MCF 10A (cell line): ENCODE measurements at places on chromosomes 7 and 10.

- no peak for DNase-seq
Observed at GRCh38 chr10:492836-493235, 196.6 kb downstream of the DIP2C start.

- no peak for DNase-seq
Observed at GRCh38 chr7:77370606-77371005, 45.5 kb downstream of the GSAP start.

- DNase-seq, result no peak
Observed at GRCh38 chr10:116817178-116817577, 32.1 kb upstream of the ENO4 start.

DNA sequence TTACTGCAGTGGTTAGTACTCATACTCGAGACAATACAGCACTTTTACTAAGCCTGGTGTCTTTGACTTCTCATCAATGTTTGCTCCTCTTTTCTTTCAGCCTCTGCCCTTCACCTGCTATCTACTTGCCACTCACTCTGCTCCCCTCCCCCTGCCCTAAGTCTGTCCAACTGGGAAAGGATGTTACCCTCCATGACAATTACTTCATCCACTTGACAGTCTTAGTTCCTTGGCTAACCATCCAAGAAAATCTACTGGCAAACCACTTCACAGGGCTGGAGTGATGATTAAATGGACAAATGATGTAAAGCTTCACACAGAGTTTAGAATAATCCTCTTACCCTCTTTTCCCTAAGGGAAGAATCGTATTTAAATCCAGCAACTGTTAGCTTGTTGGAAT is 8.2 kb upstream of the DLD start:
- DNase-seq, result no peak

GRCh38 chr10:121002586-121003205 is 151.5 kb downstream of the WDR11 start:
- peak; percentile 78 for DNase-seq

GRCh38 chr10:70932392-70933196 is 44.2 kb upstream of the PCBD1 start:
- no peak for DNase-seq

GRCh38 chr10:129090618-129091366 is 376.2 kb upstream of the MGMT start:
- DNase-seq, result no peak

DNA sequence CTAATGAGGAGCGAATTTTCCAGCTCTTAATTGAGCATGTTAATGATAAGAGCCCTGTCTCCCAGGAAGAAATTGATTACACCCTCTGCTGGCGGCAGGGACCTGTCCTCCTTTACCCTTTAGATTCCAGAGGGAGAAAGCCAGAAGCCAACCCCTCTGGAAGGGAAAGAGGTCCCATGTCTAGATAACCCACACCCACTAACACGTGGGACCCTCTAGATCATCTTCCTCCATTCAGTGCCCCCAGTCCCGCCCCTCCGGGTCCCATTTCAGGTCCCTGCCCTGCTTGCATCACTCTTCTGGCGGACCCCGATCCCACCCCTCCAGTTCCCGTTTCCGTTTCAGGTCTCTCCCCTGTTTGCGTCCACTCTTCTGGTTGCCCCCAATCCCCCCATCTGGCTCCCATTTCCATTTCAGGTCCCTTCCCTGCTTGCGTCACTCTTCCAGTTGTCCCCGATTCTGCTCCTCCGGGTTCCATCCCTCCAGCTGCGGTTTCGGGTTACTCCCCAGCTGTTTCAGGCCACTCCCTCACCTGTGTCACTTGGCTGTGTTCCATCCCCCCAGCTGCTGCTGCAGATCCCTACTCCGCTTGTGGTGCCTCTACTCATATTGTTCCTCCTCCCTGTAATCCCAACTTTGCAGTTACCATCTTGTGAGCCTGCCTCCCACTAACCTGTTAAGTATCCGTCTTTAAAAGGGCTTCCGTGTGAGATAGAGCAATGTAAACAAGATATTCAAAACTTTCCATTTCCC is 202.4 kb downstream of the SH2D4B start:
- DNase-seq, result peak; percentile 3

DNA sequence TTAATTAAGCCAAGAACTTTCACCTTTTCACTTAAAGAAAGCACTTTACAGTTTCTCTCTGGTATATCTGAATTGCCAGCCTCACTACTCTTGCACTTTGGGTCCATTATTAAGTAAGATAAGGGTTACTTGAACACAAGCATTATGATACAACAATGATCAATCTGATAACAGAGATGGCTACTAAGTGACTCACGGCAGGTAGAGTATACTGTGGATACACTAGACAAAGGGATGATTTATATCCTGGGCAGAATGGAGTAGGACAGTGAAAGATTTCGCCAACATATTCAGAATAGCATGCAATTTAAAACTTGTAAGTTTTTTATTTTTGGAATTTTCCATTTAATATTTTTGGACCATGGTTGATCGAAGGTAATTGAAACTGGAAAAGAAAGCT is 34.3 kb upstream of the ITGB8 start:
- DNase-seq, result no peak

DNA sequence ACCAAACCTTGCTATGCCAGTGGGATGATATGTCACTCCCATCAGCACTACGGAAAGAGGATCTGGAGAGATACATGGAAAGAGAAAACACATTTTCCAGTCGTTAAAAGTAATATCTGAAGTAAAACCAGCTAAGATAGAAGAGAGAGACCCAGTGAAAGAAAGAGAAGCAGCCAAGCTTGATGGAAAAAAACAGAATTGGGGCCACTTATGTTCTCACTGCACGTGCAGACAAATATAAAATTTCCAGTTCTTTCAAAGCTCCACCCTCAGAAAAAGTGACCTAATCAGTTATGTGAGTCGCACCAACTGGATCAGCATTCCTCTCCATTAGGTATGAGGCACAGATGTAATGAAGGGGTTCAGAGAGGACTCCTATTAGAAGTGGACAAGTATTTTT is 266.1 kb downstream of the MTERF1 start:
- DNase-seq, result no peak

DNA sequence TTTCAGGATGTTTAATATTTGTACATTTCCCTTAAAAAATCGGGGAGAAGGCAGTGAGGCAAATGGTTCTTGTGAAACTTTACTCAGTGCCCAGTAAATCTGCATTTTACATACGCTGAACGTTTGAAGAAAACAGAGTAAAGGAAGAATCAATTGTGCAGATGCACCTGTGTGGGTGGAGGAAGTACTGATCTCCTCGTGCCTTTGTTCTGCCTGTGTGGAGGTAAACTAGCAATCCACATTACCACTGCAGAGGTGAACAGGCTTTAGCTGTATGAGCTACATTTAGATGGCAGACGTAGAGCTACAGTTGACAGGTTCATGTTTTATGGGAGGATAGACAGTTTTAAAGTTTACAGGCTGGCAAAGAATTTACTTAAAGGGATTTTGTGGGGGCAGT is 62.7 kb upstream of the VIPR2 start:
- DNase-seq, result no peak

GRCh38 chr10:23521735-23522134 is 82.9 kb downstream of the OTUD1 start:
- no peak for DNase-seq

DNA sequence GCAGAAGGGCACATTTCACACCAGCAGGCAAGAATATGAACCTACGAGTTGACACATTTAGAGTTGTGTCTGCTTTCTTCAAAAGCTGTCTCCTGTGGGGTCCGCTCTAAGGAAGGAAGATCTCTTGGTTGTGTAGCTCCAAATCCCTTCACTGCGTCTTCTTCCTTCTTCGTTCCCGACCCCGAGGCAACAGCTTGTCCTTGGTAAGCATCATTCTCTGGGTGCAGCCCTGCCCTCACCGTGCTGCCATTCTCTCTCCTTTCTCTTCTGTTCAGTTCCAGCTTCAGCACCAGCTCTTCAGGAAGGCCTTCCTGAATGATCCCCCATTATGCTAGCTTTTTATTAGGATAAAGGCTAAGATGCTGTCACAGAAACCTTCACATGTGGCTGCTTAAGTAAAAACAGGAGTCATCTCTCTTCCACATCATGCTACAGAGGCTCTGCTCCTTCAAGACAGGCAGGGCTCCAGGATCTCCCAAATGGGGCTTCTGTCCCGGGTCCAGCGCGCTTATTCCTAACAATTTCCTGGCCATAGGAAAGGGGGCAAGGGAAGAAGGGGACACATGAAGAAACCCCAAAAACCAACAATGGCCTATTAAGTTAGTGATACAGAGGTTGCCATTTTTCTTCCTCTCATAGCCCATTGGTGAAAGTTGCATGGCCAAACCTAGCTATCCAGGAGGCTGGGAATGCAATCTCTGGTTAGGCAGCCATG is 52.2 kb upstream of the SHH start:
- no peak for DNase-seq

DNA sequence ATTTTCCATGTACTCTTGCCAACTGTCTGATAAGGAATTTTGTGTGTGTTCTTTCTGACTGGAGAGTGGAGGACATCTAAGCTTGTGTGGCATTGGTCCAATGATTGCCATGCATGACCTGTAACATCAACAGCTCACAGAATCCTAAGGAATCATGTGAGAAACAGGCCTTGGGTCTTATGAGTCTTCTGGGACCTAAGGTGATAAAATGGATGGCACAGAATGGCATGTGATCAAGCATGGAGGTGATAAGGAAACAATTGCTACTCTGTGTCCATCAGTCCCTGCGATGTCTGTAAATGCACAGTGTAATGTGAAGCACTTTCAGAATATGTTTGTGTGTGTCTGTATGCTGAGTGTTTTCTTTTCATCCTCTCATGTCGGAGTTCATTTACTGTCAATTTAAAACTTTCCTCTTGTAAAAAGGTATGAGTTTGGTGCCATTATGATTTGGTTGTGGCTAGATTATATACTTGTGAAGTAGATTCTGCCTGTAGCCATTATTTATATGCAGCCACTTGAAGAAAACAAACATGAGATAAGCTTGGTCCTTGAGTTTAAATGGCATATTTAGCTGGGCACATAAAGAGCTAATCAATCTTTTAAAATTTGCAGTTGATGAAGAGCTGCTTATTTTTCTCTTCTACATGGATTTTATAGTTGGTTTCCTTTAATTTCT is 127.5 kb downstream of the VPS50 start:
- DNase-seq, result no peak

- DNase-seq, result peak; percentile 50
Observed at GRCh38 chr10:26550774-26551526, 112.8 kb downstream of the APBB1IP start.

DNA sequence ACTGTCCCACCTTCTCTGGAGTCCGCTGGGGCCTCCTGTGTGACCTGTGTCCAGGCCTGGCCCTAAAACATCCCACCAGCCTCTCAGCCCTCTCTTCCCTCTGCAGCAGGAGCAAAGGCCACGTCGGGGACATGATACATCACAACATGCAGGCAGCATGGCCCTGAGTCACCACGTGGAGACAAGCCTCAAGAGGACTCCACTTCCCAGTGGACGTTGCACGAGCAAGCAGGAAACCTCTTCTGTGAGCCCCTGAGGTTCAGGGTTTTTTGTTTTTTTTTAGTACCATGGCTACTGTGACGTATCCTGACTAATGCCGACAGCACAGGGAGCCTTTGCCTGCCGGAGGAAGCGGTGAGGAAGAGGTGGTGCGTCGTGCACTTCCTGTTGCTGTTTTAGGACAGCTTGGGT is 165.9 kb downstream of the DNAJB6 start:
- no peak for DNase-seq

DNA sequence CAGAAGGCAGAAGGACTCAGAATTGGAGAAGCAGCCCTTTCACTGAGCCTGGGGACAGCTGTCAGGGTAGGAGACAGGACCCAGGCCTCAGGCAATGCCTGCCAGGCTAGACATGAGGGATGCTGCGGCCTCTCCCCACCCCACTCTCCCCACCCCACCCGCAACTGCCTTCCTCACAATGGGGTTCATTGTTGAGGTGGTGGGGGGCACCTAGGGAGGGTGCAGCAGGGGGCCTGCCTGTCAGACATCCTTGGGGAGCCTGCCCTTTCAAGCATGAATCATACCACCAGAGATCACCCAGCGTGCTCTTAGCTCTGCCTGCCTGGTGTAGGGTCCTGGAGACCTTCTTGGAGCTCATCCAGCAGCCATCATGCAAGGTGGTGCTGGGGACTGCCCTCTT is at the start of gene C10orf62:
Gene C10orf62 (plus strand): TSS at position 243 of the 400 bp plus-strand sequence. CDS start 177 bp downstream, outside the sequence.
- DNase-seq, result no peak

DNA sequence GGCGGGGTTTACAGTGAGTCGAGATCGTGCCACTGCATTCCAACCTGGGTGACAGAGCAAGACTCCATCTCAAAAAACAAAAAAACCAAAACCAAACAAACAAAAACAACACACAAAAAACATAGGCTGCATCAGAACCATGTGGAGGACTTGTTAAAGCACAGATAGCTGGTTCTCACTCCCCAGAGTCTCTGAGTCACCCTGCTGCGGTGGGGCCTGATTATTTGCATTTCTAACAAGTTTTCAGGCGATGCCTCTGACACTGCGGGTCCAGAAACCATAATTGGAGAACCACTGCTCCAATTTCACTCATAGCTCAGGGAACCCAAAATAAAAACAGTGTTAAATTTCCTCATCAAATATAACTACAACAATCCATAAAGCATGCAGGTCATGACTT is 816.7 kb downstream of the MAGI2 start:
- no peak for DNase-seq

- no peak for DNase-seq
Observed at GRCh38 chr7:95863-96260, 96.5 kb upstream of the FAM20C start.

DNA sequence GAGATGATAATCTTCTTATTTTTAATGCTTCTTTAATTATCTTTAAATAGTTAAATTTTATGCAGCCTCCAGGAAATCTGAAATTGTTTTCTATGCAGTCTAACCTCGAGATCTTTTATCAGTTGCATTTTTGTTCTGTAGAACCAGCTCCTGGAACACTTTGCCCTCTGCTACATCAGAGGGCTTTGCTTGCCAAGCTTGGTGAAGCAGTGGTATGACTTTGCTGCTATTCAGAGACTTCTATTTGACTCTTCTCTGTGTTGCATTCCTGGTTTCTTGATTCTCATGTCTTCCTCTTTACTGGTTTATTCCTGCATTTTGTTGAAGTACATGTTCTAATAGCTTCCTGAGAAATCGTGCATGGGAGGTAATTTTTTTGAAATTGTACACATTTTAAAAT is 163.7 kb upstream of the TMEM229A start:
- no peak for DNase-seq
